ENCODE measurements at places on chromosomes 5 and 9.

GRCh38 chr9:1042466-1042865 is 7.7 kb upstream of the DMRT2 start:
- no peak for DNase-seq

- no peak for DNase-seq
These were observed 86.8 kb downstream of the MAPKAP1 start for GRCh38 chr9:125620216-125620615.

DNA sequence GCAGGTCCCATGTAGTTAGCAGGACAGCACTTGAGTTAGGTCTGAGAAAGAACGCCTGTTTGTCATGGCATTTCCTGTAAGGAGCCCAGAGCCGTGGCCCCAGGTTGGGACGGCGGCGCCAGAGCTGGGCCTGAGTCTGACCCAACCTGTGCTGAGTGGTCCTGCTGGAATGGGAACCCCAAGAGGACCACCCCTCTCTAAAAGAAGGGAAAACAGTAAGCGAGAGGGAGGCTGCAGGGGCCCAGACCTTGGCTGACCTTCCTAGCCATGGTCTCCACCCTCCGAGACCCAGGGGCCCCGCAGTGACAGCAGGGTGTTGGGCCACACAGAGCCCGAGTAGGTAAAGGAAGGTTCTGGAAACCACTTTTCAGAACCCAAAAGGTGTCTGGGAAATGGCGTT is 1.8 kb upstream of the LRRC14B start:
- DNase-seq, result no peak

DNA sequence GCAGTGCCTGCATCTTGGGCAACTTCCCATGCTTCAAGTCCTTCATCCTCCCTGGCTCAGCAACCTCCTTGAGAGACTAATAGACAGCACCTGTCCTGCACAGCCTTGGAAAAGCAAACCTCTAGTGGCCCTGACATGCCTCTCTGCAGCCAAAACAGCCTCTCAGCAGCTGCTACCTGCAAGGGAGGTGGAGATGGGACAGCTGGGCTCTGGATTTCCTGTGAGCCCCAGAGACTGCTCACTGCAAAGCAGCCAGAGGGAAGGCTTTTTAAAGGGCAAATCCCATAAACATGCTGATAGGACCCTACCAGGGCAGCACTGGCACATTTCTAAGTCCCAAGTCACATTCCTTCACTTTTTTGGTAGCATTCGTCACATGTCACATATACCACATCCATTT is 31.5 kb upstream of the MYORG start:
- DNase-seq, result no peak

GRCh38 chr9:129027224-129027684 is 877 bp downstream of the SH3GLB2 start:
- peak; percentile 22 for DNase-seq
